ENCODE measurements at places on chromosomes 7 and 10.

- no peak for DNase-seq
These were observed 1560.0 kb upstream of the LRRTM3 start for GRCh38 chr10:65365878-65366277.

DNA sequence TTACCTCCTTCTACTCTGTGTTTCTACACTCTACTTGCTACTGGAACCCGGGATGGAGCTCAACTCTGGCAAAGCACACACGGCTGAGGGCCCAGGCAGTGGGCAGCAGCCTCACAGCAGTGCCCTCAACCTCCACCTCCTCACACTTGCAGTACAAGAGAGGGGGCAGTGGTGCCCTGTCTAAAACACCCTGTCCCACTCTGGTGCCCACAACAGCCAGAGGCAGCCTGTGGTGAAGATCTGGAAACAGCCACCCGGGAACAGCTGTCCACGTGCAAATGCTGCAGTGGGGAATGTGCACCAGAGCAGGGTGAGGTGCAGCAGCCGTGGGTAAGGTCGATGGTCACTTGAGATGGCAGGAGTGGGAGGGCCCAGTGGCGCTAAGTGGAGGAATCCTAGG, 13.7 kb downstream of the MAT1A start:
- no peak for DNase-seq

DNA sequence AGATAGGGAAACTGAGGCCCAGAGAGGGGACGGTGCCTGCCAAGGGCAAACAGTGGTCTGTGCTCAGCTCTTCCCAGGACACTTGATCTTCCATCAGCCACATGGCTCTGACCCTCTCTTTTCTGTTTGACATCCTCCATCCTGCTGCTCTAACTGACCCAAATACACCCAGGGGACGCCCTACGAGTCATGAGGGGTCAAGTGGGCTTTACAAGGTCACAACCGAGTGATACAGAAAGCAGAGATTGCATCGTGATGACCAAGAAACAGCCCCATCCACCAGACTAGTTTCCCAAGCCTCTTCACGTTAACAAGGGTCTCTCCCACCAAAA, 131.2 kb upstream of the UNC5B start:
- DNase-seq: no peak

DNA sequence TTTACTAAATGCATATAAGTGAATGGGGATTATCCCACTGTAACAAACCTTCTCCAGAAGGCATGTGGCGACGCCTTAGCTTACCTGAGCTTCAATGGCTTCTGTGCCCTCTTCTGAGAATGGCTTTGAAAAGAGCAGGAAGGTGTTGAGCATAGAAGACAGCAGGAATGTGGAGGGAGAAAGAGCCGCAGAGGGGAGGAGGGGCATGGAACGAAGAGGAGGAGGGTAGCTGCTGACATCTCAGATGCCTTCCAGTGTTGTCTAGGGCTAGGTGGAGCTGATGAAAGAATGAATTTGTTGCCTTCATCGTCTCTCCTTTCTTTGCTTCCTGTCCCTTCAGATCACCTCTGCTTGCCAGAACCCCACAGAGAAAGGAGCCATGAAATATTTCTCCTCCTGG, 86.2 kb downstream of the ITIH5 start:
- DNase-seq: no peak

GRCh38 chr10:25501912-25502311, 327.1 kb downstream of the GPR158 start:
- no peak for DNase-seq

DNA sequence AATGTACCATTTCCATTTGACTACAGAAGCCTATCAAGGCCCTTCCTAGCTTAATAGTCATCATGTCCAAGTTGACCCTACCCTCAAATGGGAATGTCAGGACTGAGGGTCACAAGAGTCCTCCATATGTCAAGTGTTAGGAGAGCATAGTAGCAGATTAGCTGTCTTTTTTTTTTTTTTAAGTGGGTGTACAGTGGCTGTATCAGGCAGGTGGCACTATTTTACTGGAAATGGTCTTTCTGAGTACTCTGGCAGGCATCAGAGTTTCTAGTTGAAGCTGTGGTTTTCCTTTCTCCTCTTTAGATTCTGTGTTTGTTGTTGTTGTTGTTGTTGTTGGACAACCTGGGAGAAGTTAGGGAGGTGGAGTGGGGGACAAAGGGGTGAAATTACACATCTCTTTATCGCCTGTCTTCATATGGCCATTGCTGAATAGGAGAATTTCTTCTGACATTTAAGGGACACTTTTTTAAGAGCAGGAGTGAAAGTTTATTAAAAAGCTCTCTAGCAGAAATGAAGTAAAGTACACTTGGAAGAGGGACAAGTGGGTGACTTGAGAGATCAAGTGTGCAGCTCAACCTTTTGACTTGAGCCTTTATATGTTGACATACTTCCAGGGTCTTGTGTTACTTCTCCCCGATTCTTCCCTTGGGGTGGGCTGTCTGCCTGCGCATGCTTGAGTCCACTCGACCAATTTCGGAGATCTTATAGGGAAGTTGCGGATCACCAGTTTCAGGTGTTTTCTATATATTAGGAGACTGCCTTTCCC, 104.1 kb upstream of the FOXP2 start:
- no peak for DNase-seq

Measured in stimulated activated CD8-positive, alpha-beta memory T cell treated with anti-CD3 and anti-CD28 coated beads, Interleukin-4, amount 100 ng/mL, for 4 hours (primary cell).